Stomach (tissue), 19 donors: ENCODE measurements at places on chromosomes 4 and X. TPM values are rescaled to one million over a fixed set of nuclear protein-coding genes. Genes with fewer than 3 reads are reported as not detected.

GRCh38 chr4:103197765-103198110 lies 405 bp downstream of the CENPE start:
- DNase-seq, result no peak

The PARM1 gene
- total RNA-seq, result 1.8 TPM

GRCh38 chr4:145168581-145169187 lies 11.7 kb downstream of the OTUD4 start:
- no peak for DNase-seq

The CENPI gene
- total RNA-seq, result 8.3 TPM

- DNase-seq, result no peak
These were observed 102.0 kb downstream of the KLHL8 start for GRCh38 chr4:87118421-87118820.

DNA sequence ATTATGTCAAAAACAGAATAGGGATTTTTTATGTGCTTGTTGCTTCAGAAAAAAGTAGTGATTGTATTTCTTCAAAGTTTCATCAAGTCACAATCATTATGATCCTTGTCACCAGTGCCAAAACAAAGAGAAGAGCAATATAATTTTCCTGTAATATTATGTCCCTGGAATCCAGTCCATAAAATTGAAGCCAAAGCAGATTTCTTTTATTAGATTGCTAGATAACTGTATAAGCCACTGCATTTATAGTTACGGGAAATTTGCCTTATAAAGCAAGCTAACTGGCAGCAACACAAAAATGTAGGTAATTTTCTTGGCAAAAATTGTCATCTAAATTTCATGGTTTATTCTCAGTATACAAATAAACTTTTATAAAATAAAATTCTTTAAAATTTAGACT lies 296.1 kb upstream of the ANKRD50 start:
- no peak for DNase-seq

DNA sequence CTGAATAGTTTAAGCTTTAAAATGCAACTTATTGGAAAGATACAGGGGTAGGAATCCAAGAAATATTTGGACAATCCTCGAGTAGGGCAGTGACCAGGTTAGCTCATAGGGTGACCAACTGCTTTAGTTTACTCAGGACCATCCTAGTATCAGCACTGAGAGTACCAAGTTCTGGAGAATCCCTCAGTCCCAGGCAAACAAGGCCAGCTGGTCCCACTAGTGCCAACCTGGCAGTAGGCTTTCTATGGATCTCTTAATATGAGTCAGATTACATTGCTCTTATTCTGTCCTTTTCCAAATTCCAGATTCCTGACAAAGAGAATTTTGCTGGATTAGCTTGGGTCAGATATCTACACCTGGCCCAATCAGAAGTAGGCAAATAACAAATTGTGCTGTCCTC lies 493.7 kb downstream of the KCNIP4 start:
- no peak for DNase-seq

The ANK2 gene
- total RNA-seq, result 51.7 TPM

The NUDT9 gene
- 7.4 TPM for total RNA-seq

- no peak for DNase-seq
These were observed 6.6 kb downstream of the TMEM156 start for GRCh38 chr4:39025552-39026085.

The CCDC160 gene
- not detected for total RNA-seq

- no peak for DNase-seq
These were observed 36.0 kb downstream of the BST1 start for GRCh38 chr4:15738877-15739276.

The CTAG1B gene
- total RNA-seq, result not detected

The GAGE2A gene
- not detected for total RNA-seq

The NLRP2B gene
- not detected for total RNA-seq

DNA sequence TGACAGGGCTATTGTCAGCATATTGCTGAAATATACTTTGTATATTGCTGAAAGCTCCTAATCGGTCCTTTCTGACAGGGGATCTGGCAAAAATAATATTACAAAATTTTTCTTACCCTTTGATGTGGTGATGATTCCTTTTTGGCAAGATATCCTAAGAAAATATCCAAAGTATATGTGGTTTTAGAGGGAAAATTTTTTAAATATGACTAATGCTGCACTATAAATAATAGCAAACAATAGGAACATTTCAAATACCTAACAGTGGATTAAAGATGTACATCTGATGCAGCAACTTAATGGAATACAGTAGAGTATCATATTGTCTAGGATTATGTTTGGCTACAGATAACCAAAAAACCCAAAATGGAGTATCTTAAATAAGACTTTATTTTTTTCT lies 49.6 kb downstream of the RRAGB start:
- no peak for DNase-seq

The PHKA1 gene
- 11.2 TPM for total RNA-seq

GRCh38 chrX:144219035-144219434 lies 335.2 kb downstream of the UBE2NL start:
- DNase-seq, result peak; percentile 5

DNA sequence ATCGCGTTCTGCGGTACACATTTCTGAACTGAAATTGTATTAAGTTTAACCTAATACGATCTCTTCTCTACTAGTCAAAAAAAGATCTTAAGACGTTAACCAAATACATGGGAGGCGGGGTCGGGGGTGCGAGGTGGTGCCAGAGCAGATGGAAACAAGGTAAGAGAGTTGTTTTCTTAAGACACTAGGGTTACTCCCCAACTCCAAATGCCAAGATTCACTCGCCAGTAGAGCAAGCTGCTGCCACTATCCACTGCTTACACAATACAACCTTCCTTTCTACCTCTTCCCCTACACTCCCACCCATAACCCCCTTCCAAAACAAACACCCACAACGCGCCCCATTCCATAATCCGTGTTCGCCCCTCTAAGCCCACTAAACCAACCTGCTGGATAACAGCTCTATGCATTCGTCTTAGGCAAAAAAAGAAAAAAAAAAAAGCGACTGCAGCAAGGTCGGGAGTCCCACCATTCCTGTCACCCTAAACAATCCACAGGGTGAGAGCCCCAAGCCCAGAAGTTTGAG lies 1.3 kb downstream of the LCORL start:
- peak; percentile 32 for DNase-seq

DNA sequence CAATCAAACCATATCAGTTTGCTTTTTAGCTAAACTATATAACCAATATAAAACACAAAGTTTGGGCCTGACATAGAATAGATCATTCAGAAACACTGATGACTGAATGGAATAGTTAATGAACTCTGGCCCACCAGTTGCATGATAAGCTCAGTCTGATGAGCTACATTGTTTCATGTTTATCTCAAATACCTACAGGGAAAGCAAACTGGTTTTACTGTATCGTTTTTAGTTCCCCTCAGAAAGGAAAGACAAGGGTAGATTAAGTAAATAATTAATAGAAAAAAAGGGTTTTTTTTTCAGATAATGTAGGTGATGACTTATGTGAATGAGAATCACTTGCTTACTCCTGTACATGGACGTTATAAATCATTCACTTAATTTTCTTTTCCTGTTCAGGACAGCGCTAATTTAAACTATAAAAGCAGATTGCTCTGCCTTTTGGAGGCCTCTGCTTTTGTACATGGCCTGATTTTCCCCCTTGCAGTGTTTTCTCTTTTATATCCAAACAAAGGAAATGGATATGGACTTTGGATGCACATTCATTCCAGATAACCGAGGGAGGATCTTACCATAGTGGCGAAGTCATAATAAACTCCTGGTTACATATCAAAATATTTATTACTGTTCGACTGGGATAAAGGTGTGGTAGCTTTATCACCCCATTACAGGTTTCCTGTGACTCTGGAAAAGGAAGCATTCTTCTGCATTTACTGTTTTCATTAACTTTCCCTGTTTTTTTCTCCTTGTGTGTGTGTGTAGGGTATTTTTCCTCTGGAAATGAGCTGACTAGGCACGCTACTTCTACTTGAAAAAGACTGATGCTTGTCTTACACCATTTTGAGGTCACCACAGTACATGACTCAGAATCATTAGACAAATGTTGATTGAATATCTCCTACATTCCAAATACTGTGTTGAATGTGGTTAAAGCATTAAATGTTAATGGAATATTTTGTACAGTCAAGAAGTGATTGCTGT lies 373.1 kb upstream of the HS3ST1 start:
- no peak for DNase-seq

DNA sequence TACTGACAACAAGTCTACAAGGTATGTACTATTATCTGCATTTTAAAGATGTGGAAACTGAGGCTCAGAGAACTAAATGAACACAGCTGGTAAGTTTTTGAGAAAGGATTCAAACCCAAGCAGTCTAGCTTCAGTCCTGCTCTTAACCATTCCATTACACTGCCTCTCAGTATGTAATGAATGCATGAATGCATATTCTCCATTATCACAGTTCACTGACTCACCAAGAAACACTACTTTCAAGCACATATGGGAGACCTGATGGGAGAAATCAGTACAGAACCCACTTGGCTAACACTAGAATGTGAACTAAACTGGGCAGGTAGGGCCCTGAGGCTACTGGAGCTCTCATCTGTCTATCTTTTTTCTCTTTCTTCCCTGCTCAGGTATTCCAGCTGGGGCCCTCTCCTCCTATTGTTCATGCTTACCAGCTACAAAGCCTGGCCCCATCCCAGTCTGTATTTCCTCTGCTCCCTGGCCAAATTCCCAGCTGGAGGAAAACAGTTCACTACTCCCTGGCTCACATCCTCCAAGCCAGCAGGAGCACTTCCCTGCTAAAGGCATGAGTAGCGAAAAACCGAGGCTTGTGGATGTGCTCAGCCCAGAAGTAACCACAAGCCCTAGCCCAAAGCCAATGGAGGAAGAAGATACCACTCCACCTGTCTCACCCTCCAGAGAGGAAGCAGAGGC lies 178.2 kb upstream of the ARHGEF9 start:
- DNase-seq, result no peak

The DNAAF6 gene
- 1.3 TPM for total RNA-seq

DNA sequence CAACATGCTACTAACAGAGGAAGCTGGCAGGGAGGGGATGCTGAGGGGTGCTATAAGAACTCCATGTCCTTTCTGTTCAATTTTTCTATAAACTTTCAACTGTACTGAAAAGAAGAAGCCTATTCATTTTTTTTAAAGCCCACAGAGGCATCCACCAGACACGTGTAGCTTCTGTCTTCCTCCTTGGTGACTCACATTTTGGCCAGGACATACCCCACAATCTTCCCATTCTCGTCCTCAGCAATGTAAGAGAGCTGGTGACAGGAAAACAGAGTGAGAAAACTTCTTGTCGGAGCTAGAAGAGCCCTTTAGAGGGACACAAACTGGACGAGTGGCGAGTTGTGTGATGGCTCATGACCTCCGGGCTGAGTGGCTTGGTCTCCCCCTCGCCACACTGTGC lies 1.1 kb downstream of the NAA10 start:
- no peak for DNase-seq

The GAB1 gene
- total RNA-seq, result 67.7 TPM

The TRMT44 gene
- total RNA-seq, result 39.7 TPM

DNA sequence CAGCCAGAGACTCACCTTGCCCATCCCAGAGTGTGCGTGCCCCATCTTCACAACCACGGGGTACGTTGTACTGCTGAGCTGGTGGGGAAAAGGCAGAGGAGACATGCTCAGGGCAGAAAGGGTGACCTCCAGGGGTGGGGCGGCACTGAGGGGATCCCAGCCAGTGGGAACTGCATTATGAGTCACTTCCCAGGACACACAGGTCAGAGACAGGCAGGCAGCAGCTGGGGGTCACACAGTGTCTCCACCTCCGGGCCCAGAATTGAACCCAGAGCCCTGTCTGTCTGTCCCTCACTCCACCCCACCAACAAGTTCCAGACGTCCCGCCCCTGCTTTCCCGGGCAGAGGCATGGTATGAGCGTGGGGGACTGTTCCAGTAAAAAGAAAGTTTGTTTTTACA lies 4.8 kb upstream of the TIMP1 start:
- DNase-seq, result no peak

The FAT1 gene
- total RNA-seq, result 272 TPM

GRCh38 chrX:130082244-130083106 lies 27.8 kb downstream of the ELF4 start:
- DNase-seq, result peak; percentile 70

GRCh38 chr4:82753725-82754410 lies 44.7 kb downstream of the SCD5 start:
- no peak for DNase-seq

DNA sequence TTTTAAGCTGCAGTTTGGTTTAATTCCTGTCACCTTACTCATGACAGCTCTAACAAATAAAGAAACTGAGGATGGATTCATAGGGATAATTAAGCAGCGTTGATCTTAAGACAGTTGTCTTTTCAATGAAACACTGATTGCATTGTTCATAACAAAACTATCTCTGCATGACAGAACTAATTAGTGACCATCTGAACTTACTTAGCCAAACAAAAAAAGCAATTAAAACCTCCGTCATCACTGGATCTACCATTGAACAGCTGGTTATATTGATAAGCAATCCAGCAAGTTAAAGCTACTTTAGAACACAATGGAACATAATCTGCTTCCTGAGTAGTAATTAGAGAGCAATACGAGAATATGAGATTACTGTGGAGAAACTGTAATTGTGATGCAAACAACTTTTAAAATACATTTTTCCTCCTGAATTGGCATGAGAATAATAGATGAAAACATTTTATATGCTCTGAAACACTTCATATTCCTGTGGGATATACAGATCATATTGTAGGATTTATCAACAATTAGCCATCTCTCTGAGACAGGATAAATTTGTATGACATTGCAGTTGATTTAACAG lies 2576.8 kb downstream of the PCDH7 start:
- DNase-seq, result no peak

GRCh38 chrX:121064579-121064978 lies 17.2 kb downstream of the GLUD2 start:
- DNase-seq, result no peak
